ENCODE measurements at places on chromosomes 3 and 15.

- DNase-seq, result no peak
Measured at GRCh38 chr3:70984776-70985482, 598.6 kb downstream of the FOXP1 start.

GRCh38 chr3:25748189-25748588 lies 35.1 kb downstream of the NGLY1 start:
- DNase-seq, result no peak

DNA sequence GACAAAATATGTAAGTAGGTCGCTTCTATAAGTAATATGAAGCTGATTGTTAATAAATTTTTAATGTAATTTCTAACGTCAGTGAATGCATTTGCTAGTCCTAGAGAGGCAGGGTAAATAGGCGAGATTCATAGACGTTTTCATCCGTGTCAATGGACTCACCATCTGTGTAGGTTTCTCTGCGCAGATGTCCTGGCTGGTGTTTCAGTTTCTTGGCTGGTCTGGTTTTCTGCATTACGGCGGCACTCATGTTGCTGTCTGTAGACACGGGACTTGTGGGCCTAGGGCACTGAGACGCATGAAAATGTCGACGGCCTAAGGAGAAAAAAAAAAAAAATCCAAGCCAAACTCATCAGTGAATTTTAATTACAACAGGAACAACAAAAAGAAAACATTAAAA lies 1153.3 kb downstream of the ROBO1 start:
- no peak for DNase-seq

DNA sequence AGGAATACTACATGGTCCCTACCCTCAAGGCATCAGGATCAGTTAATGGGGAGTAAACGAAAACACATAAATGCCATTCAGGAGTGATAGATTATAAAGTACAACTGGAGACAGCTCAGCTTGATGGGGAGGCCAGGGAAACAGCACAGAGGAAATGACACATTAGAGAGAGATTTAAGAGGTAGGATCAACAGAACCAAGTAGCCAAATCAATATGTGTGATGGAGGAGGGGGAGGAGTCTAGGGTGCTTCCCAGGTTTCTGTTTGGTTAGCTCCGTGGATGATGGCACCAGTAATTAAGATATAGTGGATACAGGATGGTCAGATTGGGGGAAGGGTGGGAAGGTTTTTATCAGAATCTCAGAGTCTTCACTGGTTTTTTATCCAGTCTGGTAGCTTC lies 229.5 kb upstream of the ROPN1 start:
- DNase-seq, result no peak

GRCh38 chr3:185215873-185216606 lies 37.8 kb downstream of the EHHADH start:
- no peak for DNase-seq
